ENCODE measurements at places on chromosomes 3 and 15.

- DNase-seq, result no peak
These were observed 901.7 kb downstream of the PLOD2 start for GRCh38 chr3:145259166-145259880.

- no peak for DNase-seq
These were observed 8.1 kb upstream of the MINDY4B start for GRCh38 chr3:150913133-150913922.

GRCh38 chr3:2098398-2099027 is at the start of gene CNTN4:
CNTN4 (plus strand) TSS chr3:2098866.
- no peak for DNase-seq

DNA sequence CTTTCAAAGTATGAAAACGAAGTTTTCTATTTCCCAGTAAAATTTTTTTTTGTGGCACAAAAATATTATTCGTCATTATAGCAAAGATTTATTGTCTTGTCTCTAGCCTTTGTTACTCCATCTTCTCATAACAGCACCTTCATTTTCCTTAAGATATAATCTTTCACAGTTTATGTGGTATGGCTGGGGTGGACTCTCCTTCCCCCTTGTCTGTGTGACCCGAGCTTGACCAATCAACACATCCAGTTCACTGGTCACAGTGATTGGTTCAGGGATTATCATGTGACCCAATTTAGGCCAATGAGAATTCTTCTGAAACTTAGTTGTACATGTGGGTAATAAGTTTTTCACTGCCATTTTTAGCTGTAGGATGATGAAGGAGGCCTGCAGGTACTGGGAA is 71.2 kb upstream of the DCBLD2 start:
- DNase-seq, result no peak

DNA sequence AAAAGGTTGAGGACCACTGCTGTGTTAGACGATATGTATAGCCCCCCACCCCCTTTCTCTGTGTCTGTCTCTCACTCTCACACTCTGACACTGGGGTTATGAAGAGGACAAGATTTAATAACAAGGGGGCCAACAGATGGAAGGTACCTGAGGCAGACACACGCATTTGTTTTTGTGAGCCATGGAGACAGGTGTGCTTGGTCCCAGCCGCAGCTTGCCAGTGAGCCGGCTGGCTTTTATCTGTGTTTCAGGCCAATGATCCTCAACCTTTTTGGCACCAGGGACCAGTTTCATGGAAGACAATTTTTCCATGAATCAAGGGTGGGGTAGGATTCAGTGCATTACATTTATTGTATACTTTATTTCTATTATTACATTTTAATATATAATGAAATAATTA is 394.9 kb upstream of the RGMA start:
- no peak for DNase-seq

DNA sequence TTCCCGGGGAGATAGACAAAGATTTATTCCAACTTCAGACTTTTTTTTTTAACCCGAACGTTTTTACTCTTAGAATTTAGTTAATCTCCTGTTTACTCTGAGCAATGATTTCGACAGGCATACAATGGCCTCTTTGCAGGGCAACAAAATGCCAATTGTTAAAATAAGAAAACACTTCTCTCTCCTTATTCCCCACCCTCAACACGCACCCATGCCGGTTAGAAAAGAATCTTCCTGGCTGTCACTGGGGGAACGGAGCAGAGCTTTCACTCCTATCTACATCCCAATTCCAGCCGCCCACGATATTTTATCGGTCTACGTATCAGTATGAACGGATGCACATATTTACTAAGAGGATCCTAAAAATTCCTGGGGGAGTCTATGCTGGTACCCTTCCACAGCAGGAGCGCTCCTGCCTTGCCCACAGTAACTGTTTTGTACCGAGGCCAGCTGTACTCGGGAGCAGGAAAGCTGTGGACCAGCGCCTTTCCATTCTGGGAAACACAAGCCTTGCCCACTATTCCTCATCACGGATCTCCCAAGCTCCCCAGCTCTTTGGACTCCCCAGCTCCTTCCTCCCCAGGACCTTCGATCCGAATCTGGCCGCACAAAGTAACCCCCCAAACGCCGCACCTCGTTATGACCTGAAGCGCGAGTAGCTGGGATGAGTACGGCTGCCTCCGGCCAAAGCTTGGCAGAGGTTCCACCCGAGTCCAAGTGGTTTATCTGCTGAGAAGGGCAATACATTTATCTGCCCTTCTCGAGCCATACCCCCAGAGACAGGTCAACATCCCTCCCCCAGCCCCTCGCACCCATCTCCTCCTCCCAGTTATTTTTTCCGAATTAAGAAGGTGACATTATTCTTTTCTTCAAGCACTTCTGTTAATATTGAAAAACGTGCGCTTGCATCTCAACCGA is 2.2 kb upstream of the FOXB1 start:
- no peak for DNase-seq

GRCh38 chr3:54835701-54836100 is 92.2 kb downstream of the LRTM1 start:
- no peak for DNase-seq

All from cardiac septum (tissue), 1 donor.